MV-4-11 (cell line): ENCODE measurements at places on chromosomes 13 and 19.

GRCh38 chr19:44646049-44646416, 2.3 kb downstream of the PVR start:
- DNase-seq: no peak

DNA sequence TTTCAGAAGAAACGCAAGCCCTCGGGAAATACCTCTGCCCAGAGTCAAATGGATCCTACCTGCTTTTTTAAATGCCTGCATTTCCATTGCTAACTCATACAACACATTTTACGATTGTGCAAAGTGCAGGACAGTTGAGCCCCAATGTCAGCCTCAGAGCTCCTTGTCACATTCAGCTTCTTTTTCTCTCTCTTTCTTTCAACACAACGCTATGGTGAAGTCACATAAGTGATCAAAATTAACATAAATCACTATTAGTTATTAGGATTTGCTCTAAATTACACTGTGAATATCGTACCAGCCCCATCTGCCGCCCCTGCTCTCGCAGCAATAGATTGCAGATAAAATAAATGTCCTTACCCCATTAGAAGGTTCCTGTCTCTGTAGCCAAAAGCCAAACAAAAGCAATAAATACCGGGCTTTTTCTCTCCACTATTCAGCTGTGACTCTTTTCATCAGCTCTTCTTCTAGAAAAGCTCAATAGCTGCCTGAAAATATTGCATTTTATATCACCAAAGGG, 8.8 kb downstream of the POU4F1 start:
- no peak for DNase-seq

DNA sequence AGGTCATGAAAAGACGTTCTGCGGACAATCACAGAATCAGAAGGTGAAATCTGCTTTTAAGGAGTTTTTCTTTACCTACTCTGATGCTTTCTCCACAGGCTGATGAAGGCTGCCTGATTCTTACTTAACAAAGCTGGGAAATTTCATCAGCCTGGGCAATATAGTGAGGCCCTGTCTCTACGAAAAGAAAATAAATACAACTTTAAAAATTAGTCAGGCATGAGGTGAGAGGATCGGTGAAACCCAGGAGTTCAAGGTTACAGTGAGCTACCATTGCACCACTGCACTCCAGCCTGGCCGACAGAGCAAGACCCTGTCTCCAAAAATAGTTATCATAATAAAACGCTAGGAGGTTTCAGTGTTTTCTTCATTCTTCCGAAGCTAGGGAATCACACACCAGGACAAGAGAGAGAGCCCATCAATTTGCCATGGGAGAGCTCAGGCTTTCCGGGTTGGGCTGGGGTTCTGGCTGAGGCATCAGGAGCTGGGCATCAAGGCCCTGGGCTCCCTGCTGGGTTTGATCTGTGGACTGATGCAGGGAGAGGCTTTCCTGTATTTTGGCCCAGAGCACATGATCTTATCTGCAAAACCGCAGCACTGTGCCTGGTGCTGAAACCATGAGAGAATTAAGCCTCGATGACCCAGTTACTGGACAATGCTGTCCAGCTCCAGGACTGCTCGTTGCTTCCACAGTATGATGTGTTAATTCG, 25.1 kb upstream of the CEBPG start:
- DNase-seq: no peak

GRCh38 chr13:52393572-52394357, 12.2 kb downstream of the THSD1 start:
- no peak for DNase-seq

DNA sequence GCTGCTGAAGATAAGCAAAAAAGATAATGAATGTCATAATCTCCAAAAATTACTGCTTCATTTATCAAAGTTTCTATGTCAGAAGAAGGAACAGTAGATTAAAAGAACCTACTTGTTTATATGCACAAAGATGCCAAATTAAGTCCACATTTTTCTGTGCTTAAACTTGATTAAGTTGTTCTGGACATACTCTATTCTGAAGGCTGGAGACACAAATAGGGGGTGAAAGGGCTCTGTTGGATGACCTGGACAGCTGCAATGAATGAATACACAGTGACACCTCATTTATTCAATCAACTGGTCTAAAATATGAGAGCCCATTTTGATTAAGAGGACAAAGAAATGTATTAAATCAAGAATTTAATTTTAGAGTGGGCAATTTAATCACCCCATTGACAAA, 276.3 kb upstream of the PCDH9 start:
- no peak for DNase-seq

GRCh38 chr13:28328271-28328607, 166.7 kb downstream of the FLT1 start:
- DNase-seq: no peak

DNA sequence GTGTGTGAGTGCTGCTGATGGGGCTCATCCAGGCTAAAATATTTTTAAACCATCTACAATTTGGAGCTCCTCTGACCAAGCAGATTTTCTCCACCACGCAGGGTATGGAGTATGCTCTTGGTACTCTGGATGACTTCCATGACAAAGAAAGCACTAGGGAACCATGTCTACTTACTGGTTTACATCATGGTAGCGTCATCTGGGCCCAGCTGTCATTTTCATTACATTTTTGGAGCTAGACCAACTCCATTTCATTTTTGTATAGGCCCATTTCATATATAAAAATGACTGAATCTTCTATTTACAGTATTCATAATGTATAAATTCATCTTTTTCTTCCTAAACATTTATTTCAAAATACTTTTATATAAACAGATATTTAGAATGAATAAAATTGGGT, 184.4 kb downstream of the DNAJC3 start:
- DNase-seq: no peak

- no peak for DNase-seq
Measured at GRCh38 chr13:87129602-87130300, 541.4 kb upstream of the SLITRK5 start.

DNA sequence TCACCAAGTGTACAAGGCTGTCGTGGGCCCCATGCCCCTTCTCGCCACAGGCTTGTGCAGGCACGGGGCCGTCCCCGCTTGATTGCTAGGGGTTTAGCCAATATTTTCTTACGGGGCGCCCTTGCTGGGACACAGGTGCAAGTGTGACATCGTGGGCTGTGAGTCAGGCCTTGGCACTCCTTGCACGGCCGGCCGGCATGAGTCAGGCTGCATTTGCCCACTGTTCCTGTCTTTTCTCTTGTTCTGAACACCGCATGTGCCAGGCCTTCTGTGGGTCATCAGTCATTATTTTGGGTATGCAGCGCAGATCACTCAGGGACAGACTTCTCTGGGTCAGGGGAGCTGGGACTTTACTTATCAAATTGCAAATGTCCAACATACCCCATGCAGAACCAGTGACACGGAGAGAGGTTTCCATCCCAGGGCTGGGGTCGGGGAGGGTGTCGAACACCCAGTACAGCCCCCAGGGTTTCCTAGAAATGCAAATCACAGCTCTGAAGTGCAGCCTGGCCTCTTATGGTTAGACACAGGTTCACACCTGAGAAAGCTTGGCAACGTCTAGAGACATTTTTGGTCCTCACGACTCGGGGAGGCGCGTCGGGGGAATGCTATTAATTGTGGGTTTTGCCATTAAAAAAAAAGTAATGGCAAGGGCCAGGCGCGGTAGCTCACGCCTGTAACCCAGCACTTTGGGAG, 22.5 kb upstream of the KLF2 start:
- DNase-seq: no peak

DNA sequence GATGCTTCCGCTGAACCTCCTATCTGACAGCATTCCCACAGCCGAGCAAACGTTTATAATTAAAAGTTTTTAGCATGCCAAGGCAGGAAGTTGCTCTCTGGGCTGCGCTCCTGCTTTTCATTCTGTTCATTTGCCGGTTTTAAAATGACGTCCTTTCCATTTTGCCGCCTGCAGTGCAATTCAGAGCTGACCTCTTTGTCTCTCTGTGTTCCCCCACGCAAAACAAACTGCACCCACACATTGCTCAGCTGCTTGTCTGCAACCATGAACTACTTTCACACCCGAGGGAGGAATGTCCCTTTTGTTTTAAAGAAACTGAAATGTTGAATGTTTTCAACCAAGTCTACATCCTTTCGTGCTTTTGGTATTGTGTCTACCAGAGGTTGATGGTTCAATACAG, 416.5 kb downstream of the EFNB2 start:
- DNase-seq: no peak

- DNase-seq: no peak
Measured at GRCh38 chr13:44149821-44150220, 223.8 kb upstream of the SERP2 start.

- DNase-seq: peak; percentile 74
Measured at GRCh38 chr19:19113040-19113626, 25.1 kb downstream of the TMEM161A start.

DNA sequence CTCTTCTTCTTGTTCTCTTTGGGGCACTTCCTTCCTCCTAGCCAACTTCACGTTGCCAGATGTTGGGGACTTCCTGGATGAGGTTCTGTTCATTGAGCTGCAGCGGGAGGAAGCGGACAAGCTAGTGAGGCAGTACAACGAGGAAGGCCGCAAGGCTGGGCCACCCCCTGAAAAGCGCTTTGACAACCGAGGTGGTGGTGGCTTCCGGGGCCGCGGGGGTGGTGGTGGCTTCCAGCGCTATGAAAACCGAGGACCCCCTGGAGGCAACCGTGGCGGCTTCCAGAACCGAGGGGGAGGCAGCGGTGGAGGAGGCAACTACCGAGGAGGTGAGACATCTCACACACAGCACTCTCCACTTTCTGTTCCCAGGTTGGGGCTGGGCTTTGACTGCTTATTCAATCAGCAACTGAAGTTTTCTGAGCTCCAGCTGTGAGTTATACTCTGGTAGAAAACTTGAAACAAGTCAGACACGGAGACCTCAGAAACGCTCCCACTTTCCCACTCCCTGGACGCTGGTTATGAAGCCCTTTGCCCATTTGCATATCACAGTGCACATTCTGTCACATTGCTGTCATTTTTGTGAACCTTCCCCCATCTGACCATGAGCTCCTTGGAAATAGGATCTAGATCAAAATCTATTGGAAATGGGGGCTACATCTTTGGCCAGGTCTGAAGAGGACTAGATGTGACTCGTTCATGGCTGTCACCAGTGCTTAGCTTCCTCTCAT, 7.2 kb upstream of the CCDC97 start:
- DNase-seq: peak; percentile 67

DNA sequence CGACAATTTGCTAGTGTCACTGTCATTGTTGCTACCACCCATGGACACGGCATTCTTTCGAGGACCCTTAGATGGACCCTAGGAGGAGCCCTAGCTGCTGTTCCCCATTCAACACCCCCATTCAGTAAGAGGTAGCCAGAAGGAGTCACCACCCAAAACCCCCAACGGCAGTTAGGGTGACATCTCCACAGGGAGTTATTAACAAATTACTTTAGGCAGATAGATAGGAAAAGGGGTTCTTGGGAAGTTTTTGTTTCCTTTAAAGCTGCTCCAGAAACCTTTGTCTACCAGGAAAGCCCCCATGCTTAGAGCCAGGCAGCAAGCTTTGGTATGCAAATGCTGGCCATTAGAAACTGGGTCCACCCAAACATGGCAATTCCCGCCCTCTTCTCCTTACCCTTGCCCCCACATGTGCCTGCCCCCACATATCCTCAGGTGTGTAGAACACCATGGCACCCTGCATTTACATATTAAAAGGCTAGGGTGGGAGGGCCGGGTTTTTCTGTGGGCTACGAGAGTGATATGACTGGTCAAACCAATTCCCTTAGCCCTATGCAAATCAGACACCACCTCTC, 190.9 kb downstream of the SLITRK6 start:
- DNase-seq: no peak

- no peak for DNase-seq
Measured at GRCh38 chr13:97944396-97945029, 9.0 kb upstream of the IPO5 start.

GRCh38 chr13:33348366-33348765, 62.8 kb upstream of the STARD13 start:
- no peak for DNase-seq

DNA sequence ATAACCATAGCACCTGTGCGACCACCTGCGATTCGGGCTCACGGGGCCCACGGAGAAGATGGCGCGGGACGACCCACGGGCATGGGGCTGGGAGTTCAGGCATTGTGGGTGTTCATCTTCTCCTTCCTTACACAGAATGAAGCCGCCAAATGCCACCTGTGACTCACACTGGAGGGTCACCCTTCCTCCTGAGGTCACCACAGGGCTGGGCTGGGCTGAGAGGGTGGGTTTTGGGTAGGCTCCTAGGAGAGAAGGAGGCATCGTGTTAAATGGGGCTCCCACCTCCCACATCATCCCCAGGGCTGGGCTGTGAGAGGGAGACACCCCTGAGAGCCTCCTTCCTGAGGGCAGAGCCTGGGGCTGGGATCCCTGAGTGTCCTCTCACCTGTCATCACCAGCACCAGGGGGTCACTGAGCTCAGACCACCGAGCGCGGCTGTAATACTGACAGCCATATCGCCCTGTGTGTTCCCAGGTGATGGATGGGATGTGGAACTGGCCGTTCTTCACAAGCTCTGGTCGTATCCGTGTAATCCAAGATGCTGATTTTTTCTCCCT, 1.4 kb downstream of the LILRB2 start:
- no peak for DNase-seq

DNA sequence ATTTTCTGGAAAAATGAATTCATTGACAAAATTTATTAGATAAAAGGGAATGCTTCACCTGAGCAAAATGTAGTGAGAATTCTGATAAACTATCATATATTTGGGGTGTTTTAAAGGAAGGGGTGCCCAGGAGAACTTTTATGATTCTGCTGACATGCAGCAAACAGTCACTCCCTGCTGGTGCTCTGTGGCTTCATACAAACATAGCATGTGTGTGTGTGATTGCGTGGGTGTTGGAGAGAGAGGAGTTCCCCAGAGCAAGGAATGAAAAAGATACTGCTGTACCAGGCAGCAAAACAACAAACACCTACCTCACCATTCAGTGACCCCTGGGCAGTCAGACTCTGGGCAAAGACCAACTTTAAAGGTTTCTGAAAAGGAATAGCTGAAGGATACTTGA, 546.7 kb downstream of the RFC3 start:
- no peak for DNase-seq

DNA sequence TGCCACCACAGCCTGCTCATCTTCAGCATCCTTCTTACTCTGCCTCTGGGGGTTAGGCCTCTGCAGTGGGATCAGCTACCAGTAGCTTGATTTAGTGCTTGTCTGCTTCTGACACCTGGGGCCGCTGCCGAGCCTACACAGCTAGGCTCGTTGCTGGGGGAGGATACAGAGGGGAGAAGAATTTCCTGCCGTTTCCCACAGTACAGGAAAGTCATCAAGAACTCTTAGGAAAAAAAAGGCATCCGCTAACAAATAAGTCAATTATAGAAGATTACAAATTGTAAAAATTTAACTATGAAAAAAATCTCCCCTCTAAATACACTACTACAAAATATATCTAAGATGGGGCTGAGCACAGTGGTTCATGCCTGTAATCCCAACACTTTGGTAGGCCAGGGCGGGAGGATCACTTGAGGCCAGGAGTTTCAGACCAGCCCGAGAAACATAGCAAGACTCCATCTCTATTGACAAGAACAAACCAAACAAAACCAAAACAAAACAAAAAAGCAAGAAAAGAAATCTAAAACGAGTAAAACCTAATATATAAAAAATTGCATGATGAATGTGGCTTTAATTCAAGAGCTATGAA, 26.7 kb downstream of the LATS2 start:
- DNase-seq: no peak

GRCh38 chr13:107851670-107852069, 363.7 kb downstream of the LIG4 start:
- DNase-seq: no peak
